DMS53 (cell line): ENCODE measurements at places on chromosomes 1 and 21.

DNA sequence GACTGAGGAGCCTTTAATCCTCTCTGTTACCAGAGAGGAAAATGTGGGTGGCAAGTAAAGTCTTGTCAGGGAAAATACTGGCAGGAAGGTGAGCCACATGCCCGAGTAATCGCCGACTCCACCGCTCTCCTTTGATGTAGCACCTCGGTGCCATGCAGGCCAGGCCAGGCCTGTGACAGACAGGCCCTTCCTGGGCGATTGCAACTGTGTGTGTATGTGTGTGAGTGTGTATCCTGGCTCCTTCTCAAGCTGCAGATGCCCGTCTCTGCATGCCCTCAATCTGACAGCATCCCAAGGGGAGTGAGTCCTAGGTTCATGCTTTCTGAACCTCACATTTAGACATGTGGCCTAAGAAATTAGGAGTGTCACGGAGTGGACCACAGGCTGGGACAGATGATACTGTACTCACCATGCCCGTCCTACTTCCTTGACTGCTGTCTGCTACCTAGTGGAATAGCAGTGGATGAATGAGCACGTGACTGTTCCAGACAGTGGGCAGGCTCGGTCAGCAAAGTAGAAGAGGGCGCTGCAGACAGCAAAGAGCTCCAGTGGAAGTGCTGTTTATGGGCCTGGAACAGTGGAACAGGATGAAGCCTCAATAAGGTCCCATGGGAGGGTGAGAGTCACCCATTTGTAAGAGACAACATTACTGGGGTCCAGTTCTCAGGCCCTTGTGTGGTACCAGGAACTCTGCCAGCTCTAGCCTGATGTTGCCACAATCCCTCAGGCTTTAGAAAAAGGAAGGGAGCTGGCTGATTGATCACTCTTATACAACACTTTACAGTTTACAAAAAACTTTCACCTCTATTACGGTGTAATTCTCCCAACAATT is 25.3 kb downstream of the SERTAD4 start:
- peak; percentile 86 for DNase-seq

DNA sequence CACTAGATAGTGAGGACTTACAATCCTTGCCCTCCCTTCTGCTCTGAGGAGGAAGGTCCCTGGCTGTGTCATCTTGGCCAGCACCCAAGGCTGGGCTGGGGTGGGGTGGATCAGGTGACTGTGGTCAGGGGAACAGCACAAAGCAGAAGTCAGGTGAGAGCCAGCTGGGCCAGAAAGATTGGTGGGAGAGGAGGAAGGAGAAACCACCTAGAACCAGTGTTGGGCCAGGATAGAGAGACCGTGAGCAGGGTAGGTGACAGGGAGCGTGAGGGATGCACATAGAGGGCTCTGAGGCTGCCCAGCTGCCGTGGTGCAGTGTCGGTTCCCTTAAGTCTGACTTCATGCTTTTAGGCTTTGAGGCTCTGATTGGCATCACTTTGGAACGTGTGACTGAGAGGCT is 22.7 kb downstream of the NCF2 start:
- DNase-seq = peak; percentile 44

- no peak for DNase-seq
These were observed 264.1 kb upstream of the GREM2 start for GRCh38 chr1:240876071-240876470.

DNA sequence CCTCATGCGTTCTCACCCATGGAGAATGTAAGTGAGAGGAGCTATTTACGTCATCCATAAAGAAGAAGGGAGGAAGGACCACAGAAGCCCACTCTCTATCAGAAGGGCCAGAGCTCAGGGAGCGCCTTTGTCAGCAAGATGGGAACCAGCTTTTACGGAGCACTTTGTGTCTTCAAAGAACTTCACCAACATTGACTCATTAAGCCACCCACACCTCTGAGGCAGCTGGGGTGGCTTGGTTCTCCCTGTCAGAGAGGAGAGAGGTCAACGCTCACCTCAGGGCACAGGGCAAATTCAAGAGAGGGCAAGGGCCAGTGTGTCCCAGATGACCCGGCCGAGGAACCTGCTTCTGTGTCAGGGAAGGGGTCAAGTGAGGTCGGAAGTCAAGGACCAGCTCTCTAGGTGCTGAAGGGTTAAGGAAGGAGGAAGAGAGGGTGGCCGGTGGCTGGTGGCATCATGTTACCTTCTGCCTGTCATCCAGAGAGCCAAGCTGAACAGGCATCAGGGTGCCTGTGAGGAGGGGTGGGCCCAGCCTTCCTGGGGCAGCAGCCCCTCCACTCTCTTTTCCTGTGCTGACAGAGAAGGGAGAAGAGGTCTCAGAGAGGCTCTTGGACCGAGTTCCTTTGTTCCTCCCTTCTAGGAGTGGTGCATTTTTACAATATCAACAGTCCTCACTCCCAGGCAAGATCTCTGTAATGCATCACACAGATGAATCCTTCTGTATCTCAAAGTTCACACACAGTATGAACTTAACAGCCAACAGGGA is 109.0 kb downstream of the ETS2 start:
- DNase-seq = peak; percentile 84

GRCh38 chr1:227815468-227816409 is at the start of gene PRSS38:
TSS of gene PRSS38 (plus strand) at chr1:227815675. CDS start at chr1:227815717, 42 bp downstream.
- DNase-seq = no peak

- DNase-seq = no peak
These were observed 22.0 kb upstream of the EGLN1 start for GRCh38 chr1:231444059-231444458.

DNA sequence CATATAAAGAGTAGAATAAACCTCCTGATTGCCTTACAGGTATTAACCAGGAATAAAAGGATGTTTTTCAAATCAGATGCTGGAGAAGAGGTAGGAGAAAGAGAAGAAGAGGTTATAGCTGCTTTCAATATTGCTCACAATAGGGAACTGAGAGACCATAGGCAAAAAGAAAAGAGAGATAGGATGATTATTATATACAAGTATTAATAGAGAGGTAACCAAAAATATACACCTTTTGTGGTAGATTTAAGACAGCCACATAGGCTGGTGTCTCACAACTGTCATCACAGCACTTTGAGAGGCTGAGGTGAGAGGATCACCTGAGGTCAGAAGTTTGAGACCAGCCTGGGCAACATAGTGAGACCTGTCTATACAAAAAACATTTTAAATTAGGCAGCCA is 119.7 kb downstream of the PSMG1 start:
- no peak for DNase-seq

DNA sequence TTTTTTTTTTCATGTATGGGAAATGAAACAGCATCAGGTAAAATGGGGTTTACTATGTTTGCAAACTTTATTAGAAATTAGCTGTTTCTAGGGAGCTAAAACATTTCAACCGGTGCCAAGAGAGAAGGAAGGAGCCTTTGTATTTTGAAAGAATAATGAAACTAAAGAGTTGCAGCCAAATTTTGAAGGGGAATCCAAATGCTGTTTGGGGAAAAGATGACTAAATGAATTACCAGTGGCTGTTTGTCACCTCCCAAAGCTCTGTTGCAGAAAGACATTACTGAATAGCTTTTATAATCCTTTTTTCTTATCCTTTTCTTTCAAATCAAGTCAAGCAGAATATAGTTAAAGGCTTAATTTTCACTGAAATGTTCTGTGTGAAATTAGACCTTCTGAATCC is 591.3 kb upstream of the ADGRL2 start:
- DNase-seq = no peak

- DNase-seq = no peak
These were observed 160.2 kb downstream of the COP1 start for GRCh38 chr1:176046926-176047325.

DNA sequence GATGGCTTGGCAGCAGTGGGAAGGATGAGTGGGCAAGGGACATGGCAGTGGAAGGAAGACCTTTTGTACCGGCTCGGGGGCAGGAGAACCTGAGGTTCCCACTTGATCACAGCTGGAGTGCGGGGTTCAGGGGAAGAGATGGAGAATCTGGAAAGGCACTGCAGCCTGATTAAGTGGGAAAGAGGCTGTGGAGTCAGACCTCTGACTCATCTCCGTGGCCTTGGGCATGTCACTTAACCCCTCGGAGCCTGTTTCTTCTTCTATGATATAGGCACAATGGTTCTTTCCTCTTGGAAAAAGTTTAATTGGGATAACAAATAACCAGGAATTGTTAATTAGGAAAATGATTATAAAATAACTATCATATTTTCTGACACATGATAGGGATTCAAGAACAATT is 13.1 kb upstream of the TMEM61 start:
- DNase-seq = peak; percentile 61

DNA sequence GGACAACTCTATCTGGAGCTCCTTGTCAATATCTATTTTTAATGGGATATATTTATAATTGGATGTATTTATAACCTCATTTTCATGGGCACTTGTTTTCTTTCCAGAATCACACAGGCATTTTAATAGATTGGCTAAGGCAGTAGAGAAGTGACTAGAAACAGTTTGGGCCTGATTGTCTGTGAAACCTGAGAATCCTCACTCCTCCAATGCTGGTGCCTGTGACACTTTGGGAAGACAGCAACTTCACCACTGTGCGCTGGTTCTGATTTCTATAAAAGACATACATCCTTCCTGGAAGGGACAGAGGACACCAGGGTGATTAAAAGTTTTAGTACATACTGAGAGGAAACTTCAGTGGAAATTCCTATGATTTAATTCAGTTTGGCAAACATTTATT is 39.6 kb upstream of the RXRG start:
- DNase-seq = no peak

DNA sequence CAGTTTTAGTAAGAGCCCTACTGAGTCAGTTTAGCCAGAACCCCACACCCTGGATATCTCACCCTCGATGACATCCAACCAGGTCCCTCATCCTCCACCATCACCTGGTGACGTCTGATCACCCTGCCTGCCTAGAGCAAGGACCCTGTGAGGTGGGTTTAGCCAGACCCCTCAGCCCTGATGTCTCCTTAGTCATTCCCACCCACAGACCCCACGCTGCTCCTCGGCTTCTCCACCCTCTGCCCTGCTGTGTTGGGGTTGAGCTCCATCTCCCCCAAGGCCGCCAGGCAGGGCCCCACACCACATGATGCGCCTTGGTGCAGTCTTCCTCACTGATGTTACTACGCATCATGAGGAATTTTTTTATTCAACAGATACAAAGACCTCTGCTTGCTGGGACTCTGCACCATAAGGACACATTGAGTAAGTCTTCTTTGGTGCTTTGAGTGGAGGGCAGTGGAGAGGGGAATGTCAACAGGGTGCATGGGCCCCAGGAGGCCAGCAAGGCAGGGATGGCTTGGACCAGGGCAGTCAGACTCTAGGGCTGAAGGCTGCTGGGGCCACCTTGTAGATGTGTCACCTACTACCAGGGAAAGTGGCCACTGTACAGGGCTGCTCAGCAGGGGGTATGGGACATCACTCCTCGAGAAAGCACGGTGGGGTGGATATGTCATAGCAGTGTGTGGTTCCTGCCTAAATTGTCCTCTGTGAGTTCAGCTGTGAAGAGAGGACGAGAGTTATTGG is 1.7 kb upstream of the IBA57 start:
- DNase-seq = no peak

GRCh38 chr1:102550729-102551384 is 554.1 kb upstream of the OLFM3 start:
- DNase-seq = peak; percentile 89

- DNase-seq = no peak
These were observed 60.4 kb downstream of the SLC44A5 start for GRCh38 chr1:75550559-75550958.

DNA sequence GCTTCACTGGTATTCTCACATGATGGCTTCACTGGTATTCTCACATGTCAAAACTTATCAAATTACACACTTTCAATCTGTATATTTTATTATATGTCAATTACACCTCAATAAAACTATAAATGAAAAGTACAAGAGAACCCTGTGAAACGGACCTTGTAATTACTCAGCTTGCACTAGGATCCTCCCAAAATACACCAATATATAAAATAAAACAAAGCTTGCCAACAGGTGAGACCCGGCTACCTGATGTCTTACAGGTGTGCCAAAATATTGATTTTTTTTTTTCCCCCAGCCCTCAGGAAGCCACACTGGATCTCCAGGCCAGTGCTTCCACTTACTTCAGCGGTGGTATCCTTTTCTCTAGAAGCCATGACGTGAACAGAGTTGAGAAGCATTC is 22.9 kb downstream of the PIK3C2B start:
- no peak for DNase-seq

- DNase-seq = no peak
These were observed 282.6 kb upstream of the DPYD start for GRCh38 chr1:98203466-98203865.

GRCh38 chr1:184810735-184811343 is 56.2 kb upstream of the EDEM3 start:
- DNase-seq = no peak

GRCh38 chr1:17276568-17276967 is 27.7 kb downstream of the PADI3 start:
- peak; percentile 19 for DNase-seq

DNA sequence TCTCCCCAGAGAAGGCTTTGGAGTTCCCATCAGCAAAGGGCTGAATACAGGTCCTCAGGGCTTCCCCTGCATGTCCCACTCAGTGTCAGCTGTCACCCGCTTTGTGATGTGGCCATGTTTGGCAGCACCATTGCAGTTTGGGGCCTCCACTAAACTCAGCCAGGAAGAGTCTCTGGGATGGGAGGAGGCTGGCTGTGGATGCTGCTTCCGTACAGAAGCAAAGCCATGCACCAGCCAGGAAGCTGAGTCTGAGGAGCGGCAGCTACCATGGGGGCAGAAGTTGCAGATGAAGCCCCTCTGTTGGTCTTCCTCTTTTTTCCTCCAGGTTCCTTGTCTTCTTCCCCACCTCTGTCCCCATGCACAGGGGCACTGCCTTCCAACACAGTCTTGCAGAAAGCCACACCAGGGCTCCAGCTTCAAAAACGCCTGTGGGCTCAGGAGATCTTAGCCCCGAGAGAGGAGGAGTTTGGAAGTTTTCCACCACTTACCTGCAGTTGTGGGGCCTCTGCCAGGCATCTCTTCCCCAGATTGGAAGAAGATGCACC is 416.8 kb downstream of the NPHP4 start:
- DNase-seq = no peak

GRCh38 chr1:82994616-82995263 is 1004.2 kb downstream of the TTLL7 start:
- no peak for DNase-seq

- no peak for DNase-seq
These were observed 192.4 kb upstream of the RNPC3 start for GRCh38 chr1:103333141-103333540.

- no peak for DNase-seq
These were observed 99.0 kb upstream of the KAZN start for GRCh38 chr1:14499312-14500040.

DNA sequence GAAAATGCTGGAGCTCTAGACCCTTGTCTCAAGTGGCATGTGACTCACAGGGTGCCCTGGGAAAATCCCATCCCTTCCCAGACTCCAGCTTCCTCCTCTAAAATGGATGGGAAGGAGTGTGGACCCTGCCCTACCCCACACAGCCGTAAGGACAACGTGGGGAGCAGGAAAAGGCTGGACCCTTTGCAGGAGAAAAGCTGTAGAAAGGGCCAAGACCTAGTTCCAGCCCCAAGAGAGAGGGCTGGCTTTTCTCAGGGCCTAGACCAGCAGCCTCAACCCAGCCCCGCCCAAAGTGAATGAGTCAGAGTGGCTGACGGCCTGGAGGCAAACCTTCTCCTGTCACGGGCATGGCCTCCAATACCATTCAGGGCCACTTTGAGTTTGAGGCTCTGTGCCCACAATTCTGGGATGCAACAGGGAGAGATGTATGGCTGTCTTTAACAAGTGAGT is 1.1 kb downstream of the LAMB3 start:
- DNase-seq = peak; percentile 92

- DNase-seq = no peak
These were observed 16.0 kb downstream of the ITPKB start for GRCh38 chr1:226722901-226723656.
